ENCODE measurements at places on chromosomes 6 and 20. TPM values are rescaled to one million over a fixed set of nuclear protein-coding genes. Genes with fewer than 3 reads are reported as not detected.

- no peak for DNase-seq
Measured at GRCh38 chr6:134057478-134057877, 5.1 kb upstream of the SLC2A12 start.

- no peak for DNase-seq
Measured at GRCh38 chr6:13462458-13463327, 24.7 kb downstream of the GFOD1 start.

GRCh38 chr6:54700158-54700557 is 146.4 kb upstream of the FAM83B start:
- DNase-seq = no peak

DNA sequence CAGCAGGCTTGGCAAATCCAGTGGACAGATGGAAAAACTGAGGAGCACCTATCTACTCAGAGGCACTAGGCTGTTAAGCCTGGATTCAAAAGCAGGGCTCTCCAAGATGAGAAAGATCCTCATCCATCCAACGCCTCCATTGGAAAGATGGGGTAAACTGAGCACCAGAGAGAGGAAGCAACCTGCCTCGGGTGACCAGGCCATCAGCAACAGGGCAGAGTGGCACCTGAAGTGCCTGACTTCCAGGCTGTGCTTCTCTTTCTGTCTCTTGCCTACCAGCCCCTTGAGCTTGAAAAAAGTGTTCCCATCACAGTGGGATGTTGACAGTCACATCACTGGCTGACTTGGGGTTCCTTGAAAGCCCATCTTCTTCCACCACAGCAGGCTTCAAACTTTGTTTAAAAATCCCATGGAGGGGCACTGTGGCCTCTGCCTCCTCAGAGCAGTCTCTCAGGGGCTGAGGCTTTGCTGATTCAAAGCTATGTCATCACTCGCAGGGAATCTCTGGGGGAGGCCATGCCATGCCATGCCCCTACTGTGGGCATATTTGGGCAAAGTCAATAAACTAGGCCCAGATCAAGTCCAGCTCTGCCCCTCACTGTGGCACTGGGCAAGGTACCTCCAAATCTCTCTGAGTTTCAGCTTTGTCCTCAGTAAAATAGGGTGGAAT is 44.8 kb upstream of the TGM2 start:
- no peak for DNase-seq

The WFDC12 gene
- not detected for total RNA-seq

The PRDM13 gene
- total RNA-seq = not detected

The HLA-DPA1 gene
- 15.6 TPM for total RNA-seq

The MLIP gene
- total RNA-seq = 51.3 TPM

All from tongue (tissue), 3 donors.